ENCODE measurements at places on chromosomes 7 and 10.
A peak's percentile ranks its signal among the peaks of the same experiment; 100 is the strongest.

DNA sequence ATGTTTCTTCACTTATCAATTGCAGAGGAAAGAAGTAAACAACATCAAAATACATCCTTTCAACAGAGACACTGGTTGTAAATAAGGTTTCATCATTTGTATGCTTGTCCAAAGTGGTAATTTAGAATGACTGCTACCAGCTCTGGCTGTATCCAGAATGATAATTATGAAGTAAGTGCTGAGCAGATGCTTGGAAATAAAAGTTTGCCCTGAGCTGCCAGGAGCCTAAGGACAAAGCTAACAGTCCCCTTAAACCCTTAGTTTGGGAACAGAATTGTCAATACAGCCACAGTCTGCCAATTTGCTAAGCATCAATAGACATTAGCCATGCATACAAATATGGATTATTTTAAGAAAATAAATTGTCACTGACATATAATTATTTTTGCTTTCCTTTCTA is 147.0 kb upstream of the SLC13A1 start:
- no peak for DNase-seq

- DNase-seq, result peak; percentile 13
These were observed 238.5 kb downstream of the PHF14 start for GRCh38 chr7:11212080-11212711.

GRCh38 chr10:126253611-126253998 is 134.7 kb downstream of the ADAM12 start:
- no peak for DNase-seq

GRCh38 chr7:28328822-28329660 is 83.3 kb upstream of the CREB5 start:
- DNase-seq, result no peak

- DNase-seq, result no peak
These were observed 712.2 kb upstream of the GALNT17 start for GRCh38 chr7:70419526-70420380.

GRCh38 chr7:112669306-112669705 is 120.9 kb downstream of the TMEM168 start:
- DNase-seq, result no peak

- no peak for DNase-seq
These were observed 357.8 kb upstream of the C7orf33 start for GRCh38 chr7:148232784-148233183.

GRCh38 chr10:123284022-123284421 is 129.8 kb downstream of the BUB3 start:
- no peak for DNase-seq

DNA sequence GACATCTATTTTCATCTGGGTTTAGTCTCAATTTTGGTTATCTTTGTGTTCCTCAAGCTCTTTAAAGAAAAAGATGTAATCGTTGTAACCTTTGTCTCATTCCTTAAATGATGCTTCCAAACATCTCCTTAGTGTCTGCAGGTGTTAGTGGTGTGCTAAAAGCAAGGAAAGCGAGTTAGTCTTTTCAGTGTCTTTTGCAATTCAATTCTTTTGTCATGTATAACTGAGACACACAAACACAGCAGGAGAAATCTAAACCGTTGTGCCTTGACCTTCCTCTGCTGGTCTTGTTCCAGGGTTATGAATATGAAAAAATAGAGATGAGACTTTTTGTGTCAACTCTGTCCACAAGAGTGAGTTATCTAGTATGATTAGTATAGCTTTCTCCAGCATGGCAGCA is 40.7 kb downstream of the PIK3CG start:
- no peak for DNase-seq

GRCh38 chr7:36945612-36946400 is 221.5 kb upstream of the AOAH start:
- DNase-seq, result no peak

GRCh38 chr10:89468191-89468965 is 54.0 kb downstream of the IFIT5 start:
- DNase-seq, result no peak

GRCh38 chr7:39383136-39383535 is 183.1 kb upstream of the YAE1 start:
- no peak for DNase-seq

DNA sequence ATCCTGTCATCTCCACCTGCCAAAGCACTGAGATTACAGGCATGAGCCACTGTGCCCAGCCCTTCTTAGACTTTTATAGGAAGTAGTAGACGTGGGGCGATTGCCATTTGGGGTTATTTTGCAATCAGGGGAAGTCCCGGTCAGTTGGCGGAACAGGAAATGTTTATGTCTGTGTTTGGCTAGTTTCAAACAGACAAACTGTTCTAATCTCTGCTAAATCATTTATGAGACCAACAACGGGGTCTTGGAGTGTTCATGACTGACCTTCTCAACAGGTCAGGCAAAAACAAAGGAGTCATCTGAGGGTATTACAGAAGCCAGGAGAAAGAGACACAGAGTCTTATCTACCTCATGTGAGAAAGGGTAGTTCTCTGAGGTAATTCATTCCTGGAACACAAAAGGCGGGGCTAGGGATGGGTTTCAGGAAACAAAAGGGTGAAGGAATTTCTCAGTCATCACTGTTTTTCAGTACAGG is 6.6 kb upstream of the TPK1 start:
- DNase-seq, result no peak
